ENCODE measurements at places on chromosomes 7 and 10.

DNA sequence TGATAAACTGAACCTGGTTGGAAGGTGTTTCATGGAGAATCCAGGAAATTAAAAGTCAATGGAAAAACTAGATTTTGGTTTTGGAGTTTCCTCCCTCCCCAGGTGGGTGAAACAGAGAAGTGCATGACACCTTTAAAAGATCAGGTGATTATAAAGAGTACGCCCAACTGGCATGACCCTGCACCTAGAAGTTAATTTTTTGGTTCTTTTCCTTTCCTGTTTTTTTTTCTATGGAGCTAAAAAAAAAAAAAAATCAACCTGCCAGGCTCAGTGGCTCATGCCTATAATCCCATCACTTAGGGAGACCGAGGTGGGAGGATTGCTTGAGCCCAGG is 7.9 kb downstream of the GJD4 start:
- no peak for DNase-seq

- no peak for DNase-seq
Measured at GRCh38 chr10:62443866-62444265, 69.7 kb downstream of the ZNF365 start.

DNA sequence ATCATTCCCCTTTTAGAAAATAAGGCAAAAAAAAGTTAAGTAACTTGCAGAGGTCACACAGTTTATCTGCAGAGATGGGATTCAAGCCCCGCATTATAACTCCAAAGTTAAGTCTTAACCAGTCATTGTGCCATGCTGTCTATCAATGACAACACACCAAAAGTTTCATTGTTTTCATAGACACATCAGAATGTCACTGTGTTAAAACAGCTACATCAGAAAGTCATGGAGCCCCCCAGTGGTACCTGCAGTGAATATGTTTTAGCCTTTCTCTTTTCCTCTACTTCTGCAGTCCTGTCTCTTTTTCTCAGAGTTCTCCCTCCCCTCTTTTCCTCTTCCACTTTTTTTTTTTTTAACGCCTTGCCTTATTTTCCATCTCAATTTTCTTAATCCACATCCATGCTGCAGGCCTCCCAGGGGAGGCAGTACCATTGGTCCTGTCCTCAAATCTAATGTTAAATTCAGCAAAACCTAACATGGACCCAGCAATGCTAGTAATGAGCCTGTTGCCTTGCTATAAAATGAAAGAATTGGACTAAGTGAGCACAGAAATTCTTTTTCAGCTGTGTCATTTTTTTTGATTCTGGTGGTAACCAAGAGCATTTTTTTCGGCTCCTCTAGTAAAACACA is 3.8 kb upstream of the NRCAM start:
- peak; percentile 58 for DNase-seq

DNA sequence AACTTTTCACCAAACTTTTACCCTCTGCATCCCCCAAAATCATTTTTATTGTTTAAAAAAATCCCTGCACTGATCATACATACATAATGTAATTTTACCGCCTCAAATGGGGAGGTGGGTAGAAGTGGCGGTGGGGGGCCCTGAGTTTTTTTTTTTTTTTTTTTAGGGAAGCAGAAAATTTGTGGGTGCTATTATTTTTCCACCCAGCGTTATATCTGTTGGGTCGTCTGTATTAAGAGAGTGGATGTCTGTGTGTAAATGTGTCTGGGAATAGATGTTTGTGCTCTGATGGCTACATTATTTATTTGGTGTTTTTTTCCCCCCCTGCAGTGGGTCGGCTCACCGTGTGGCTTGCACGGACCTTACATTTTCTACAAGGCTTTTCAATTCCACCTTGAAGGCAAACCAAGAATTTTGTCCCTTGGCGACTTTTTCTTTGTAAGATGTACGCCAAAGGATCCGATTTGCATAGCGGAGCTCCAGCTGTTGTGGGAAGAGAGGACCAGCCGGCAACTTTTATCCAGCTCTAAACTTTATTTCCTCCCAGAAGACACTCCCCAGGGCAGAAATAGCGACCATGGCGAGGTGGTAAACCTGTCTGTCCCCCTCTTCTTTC is 438 bp downstream of the ARID5B start:
- peak; percentile 64 for DNase-seq

GRCh38 chr10:25068152-25069058 is 52.0 kb downstream of the THNSL1 start:
- DNase-seq: no peak

DNA sequence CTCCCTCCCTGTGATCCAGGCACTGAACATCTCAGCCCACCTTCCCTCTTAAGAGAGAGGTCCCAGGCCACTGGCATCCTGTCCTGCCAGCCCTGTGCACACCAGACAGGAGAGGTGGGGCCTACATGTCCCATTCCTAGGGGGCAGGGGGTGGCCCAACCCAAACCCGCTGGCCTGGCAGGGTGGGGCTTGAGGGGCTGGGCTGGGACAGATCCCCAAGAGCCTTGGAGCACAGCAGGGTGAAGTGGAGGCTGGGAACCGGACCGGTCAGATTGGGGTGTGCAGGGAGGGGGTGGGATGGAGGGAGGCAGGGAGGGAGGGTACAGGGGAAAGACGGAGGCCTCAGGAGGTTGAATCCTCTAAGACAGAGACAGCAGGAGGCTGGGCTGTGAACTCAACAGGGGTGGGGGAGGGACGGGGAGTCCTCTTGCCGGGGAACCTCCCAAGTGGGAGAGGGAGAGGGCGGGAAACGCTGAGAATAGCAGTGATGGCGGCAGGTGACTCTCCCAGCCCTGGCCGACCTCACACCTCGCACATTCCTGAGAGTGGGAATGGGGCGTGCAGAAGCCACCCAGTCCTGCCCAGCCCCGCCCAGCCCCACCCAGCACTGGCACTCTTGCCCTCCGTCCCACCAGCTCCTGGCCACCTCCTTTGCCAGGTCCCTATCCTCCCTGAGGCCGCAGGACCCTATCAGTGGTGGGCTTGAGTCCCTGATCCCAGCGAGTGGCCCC is 6.7 kb downstream of the TSC22D4 start:
- no peak for DNase-seq

- DNase-seq: no peak
Measured at GRCh38 chr7:218316-218715, 25.9 kb downstream of the FAM20C start.

- no peak for DNase-seq
Measured at GRCh38 chr7:82167558-82168314, 275.8 kb downstream of the CACNA2D1 start.

- DNase-seq: peak; percentile 44
Measured at GRCh38 chr7:150428671-150429451, 21.6 kb upstream of the GIMAP8 start.

- no peak for DNase-seq
Measured at GRCh38 chr10:127013691-127014473, 108.7 kb downstream of the DOCK1 start.

- DNase-seq: no peak
Measured at GRCh38 chr7:98238976-98239375, 13.1 kb downstream of the TECPR1 start.

GRCh38 chr7:41858201-41858600 is 155.3 kb upstream of the INHBA start:
- DNase-seq: no peak

- DNase-seq: no peak
Measured at GRCh38 chr10:66505003-66505657, 420.7 kb upstream of the LRRTM3 start.

GRCh38 chr10:43610636-43611035 is 4.4 kb downstream of the ZNF485 start:
- no peak for DNase-seq

DNA sequence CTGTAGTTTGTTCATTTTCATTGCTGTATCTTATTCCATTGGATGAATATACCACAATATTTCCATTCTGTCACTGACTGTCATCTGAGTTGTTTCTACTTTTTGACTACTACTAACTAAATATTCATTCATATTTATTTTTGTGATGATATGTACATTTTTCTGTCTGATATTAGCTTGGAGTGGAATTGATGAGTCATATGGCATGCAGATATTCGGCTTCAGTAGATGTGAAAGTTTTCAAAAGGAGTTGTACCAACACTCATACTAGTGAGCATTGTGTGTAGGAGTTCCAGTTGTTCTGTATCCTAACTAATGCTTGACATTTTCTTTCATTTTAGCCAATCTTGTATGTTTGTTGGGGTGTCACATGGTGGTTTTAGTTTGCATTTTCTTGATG is 7.7 kb downstream of the RUNDC3B start:
- DNase-seq: no peak

GRCh38 chr7:49398236-49398635 is 375.2 kb upstream of the VWC2 start:
- no peak for DNase-seq

GRCh38 chr10:85919491-85920021 is 447.0 kb downstream of the GRID1 start:
- no peak for DNase-seq

GRCh38 chr10:80484243-80484642 is 30.1 kb downstream of the TSPAN14 start:
- no peak for DNase-seq

DNA sequence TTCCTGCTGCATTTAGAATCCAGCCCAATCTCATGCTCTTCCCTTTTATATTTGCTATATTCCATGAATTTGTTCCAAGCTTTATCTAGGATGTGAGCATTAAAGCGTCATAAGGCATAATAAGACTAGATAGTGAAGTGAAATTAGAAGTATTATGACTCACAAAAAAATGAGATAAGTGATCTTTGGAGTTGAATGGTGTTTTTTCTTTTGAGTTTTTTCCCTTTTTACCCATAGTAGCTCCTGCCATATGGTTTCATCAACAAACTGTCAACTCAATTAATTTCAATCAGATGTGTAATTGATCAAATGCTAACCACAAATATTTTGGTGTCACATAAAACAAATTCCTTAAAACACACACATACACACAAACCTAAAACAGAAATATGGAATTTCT is 17.0 kb downstream of the KLHDC10 start:
- DNase-seq: no peak

GRCh38 chr10:78416031-78417011 is 382.7 kb downstream of the RPS24 start:
- DNase-seq: no peak

DNA sequence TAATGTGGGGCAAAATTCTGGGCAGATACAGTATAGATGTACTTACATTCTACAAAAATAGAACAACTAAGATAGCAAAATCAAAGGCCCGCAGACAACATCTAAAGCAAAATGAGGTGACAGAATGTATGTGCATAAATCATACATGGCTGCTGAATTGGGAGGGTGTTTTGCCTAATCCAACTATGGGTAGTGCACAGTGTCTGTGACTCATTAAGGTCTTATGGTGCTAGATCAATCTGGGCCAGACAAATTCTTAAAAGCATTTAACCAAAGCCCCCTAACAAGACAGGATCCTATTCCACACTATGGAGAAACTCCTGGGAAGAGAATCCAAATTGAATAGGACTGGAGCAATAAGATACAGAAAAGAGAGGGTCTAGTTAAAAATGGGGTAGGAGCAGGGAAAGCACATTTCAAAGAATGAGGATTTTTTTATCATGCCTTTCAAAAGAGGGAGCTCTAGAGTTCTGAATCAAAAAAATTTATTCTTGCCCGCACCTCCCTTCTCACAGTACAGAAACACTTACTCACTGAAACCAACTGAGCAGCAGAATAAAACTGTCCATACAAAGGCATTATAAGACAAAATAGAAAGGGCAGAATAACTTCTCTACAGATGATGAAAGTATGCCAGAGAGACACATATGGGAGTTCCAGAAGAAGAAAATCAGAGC is 181.3 kb downstream of the RNLS start:
- no peak for DNase-seq

DNA sequence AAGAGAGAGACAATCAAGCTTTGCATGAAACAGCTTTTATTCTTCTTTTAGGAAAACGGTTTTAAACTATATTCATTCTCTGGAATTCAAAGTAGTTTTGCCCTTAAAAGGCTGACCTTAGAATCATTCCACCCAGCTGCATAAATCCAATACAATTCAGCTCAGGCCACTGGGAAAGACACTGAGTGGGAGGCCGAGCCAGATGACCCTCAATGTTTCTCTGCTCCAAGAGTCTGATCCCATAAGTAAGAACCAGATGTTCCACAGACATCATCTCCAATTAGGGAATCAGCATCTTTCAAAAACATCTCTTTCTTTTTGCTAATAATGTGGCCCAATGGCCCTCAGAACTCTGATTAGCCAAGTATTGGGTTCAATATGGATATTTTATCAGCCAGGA is 26.1 kb downstream of the CREB3L2 start:
- peak; percentile 20 for DNase-seq

GRCh38 chr7:18834577-18834976 is 282.9 kb downstream of the TWIST1 start:
- no peak for DNase-seq

DNA sequence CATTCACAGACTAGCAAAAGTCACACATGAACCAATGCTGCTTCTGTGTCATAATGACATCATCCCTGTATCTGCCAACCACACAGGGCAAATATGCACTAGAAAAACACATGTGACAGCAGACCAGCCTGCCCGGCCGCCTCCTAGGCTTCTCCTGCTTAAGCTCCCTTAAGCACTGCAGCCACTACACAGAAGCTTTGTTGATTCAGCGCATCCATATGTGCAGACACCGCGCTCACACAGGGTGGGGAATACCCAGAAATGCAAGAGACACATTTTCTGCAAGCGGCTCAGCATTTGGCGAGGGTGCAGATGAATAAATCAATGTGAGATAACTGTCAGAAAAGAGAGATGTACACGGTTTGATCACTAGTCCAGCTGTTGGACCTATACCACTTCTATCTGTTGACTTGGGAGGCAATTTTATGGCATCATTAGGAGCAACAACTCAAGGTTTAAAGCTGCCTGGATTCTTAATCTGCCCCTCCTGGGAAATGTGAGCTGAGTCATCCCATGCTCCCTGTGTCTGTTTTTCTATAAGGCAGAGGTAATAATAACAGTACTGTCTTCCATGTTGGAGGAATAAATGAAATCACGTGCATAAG is 33.4 kb downstream of the CPXM2 start:
- no peak for DNase-seq

- no peak for DNase-seq
Measured at GRCh38 chr7:106775552-106775936, 89.5 kb upstream of the PIK3CG start.

GRCh38 chr10:79070081-79070605 is 1.4 kb downstream of the ZMIZ1 start:
- peak; percentile 85 for DNase-seq
